ENCODE measurements at places on chromosomes 3 and 15.

GRCh38 chr15:69713726-69714559 lies 261.3 kb downstream of the RPLP1 start:
- DNase-seq, result peak; percentile 92

DNA sequence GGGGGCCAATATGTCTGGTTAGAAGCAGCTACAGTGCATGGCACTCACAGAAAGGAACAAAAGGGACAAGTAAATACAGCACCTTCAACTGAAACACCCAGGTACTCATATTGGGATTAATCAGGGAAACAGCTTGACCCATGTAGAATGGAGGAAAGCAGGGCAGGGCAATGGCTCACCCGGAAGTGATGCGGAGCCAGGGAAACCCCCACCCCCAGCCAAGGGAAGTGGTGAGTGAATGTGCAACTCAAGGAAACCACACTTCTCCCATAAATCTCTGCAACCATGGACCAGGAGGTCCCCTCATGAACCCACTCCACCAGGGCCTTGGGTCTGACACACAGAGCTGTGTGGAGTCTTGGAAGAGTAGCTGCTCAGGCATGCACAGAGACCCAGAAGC lies 117.1 kb downstream of the MTHFS start:
- DNase-seq, result no peak

DNA sequence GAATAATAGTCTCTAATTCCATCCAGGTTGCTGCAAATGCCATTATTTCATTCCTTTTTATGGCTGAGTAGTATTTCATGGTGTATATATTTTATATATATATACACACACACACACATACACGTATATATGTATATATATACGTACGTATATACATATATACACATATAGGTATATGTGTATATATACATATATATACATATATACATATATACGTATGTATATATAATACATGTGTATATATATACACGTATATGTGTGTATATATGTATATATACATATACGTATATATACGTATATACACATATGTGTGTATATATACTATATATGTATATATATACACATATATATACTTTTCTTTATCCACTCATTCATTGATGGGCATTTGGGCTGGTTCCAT lies 13.7 kb upstream of the STRIT1 start:
- DNase-seq, result no peak

DNA sequence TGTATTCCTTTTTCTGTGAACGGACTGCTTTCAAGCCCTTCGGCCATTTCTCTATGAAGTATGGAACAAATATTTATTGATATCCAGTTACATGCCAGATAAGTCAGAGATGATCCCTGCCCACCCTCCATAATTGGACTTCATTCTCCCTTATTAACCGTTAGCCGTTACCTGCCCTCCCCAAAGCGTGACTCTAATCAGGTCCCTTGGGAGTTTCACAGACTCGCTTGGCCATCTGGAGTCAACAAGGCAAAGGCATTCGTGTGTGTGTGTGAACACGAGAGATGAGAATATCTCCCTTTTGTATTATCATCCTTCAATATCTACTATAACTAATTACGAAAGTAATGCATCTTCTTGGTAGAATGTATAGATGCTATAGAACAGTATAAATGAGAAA lies 314.5 kb downstream of the TLE3 start:
- no peak for DNase-seq

GRCh38 chr3:65669163-65669875 lies 369.4 kb downstream of the MAGI1 start:
- DNase-seq, result no peak

GRCh38 chr3:156460206-156460611 lies 94.7 kb downstream of the SSR3 start:
- DNase-seq, result no peak

GRCh38 chr15:31200735-31201151 lies 99.2 kb upstream of the TRPM1 start:
- peak; percentile 75 for DNase-seq

GRCh38 chr15:49468481-49468839 lies 45.4 kb downstream of the FGF7 start:
- DNase-seq, result no peak

- no peak for DNase-seq
These were observed 18.7 kb downstream of the PXYLP1 start for GRCh38 chr3:141250342-141250741.

GRCh38 chr15:52804526-52805081 lies 14.5 kb upstream of the ONECUT1 start:
- DNase-seq, result peak; percentile 33

DNA sequence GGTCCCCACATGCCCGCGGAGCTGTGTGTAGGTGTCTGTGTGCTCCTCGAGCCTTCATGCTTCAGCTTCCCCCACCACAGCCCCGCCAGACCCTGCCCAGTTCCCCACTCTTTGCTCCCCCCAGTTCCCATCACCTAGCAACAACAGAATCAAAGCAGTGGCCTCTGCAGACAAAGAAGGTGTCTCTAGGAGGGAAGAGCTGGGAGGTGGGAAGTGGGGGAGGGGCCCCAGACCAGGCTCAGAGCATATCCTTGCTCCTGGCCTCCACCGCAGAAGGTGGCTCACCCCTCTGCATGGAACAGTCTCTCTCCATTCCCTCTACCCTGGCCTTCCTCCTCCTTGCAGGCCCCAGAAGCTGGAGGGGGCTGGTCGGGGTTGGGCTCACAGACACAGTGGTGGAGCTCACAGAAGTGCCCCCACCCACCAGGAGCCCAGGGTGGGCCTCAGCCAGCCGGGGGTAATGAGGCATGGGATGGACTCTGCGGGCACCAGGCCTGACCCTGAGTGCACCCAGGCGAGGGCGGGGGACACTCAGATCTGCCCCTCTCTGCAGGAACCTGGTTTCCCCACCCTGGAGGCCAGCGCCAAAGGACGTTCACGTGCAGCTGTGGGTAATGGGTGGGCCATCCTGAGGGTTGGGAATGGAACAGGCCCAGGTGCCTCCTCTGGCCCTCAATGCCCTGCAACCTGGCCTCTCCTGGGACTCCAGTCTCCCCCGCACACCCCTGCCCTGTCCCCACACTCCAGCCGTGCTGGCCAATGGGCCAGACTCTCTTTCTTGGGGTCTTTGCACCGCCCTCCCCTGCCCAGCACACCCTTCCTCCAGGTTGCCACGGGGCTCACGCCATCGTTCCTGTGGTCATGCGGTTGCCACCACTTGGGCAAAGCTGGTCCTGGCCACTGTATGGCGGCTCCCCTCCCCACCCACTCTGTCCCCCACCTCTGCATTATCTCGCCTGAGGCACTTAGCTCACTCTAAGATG lies 53.4 kb downstream of the TPRA1 start:
- peak; percentile 40 for DNase-seq

- DNase-seq, result no peak
These were observed 11.7 kb downstream of the RASGRF1 start for GRCh38 chr15:79078763-79079410.

DNA sequence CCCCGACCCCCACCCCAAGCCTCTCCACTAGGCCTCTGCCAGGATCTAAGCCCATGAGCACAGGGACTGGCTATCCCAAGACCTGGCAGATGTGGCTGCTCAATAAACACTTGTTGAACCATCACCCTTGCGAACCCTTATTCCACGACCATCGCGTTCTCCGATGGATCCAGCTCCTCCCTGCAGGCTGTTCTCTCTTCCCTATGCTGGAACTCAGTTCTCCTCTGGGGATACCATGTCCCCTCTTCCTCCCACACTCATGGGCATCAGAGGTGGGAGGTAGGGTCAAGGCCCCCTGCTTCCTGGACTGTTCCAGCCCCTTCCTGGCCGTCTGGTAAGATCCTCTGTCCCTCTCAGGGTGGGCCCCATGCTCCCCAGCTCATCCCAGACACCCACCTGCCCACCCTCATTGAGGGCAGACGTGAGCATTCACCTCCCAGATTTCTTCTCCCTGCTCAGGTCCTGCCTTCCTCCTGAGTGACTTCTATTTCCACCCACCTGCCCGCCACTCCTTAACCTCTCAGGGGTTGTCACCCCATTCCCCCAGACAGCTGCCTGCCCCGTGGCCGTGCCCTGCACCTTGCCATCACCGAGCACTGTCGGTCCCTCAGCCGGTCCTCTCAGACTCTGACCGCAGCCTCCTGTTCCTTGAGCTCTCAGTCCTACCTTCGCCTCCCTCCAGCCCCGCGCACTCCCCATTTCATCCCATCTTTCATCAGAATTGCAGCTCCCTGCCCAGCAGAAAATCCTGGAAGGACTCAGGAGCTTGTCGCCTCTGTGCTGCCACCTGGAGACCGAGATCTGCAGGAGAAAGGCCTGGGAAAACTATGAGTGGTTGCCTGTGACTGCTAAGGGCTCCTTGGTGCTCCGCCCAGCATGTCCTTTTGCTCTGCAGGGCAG lies 42.0 kb downstream of the PML start:
- DNase-seq, result no peak

GRCh38 chr15:39486621-39487457 lies 94.0 kb upstream of the THBS1 start:
- no peak for DNase-seq

DNA sequence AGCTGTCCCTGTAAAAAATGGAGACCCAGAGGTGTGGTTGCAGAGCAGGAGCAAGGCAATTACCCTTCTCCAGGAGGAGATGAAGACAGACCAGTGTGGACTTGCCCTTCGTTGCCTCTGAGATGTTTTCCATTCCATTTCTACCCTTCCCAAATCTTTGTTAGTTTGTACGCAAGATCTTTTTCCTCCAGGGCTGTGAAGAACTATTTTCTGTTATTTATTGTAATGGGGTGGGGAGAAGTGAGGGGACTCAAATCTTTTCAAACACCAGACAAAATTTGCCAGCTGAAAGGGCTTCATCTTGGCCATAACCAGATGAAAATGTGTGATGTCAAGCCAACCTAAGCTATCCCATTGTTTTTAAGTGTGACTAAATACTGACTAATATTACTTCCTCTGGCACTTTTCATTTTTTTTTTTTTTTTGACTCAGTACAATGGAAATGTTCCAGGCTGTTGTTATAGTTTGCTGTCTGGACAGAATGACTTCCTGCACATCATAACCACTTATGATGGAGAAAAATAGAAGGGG lies 271.3 kb upstream of the TPRG1 start:
- no peak for DNase-seq

GRCh38 chr15:71639471-71639870 lies 170.9 kb upstream of the NR2E3 start:
- DNase-seq, result no peak

All from RPMI8226 (cell line).